Foreskin melanocyte (primary cell): ENCODE measurements at places on chromosomes 2 and 18.

DNA sequence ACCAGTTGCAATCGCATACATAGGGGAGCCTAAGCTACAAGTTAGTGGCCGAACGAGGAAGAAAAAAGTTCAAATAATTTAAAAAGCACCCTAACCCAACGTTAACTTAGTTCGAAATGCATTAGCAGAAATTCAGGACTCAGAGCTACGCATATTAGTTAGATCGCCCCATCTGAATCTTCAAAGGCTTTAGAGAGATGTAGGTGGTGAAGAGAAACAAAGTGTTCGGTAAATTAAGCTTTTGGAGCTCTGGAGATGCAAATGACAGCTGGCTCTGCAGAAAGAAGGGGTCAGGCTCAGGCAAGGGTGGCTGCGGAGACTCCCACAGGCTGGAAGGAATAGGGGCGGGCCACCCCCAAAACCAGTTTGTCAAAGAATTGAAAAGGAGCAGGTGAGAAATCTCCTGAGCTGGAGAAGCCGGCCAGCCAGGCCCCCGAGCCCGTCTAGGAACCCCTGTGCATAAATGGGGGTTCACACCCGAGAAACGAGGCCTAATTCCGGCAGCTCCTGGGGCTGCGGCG, 621 bp downstream of the TXNL1 start:
- DNase-seq = peak; percentile 8

- DNase-seq = no peak
Measured at GRCh38 chr2:117935456-117935855, 78.4 kb downstream of the CCDC93 start.

DNA sequence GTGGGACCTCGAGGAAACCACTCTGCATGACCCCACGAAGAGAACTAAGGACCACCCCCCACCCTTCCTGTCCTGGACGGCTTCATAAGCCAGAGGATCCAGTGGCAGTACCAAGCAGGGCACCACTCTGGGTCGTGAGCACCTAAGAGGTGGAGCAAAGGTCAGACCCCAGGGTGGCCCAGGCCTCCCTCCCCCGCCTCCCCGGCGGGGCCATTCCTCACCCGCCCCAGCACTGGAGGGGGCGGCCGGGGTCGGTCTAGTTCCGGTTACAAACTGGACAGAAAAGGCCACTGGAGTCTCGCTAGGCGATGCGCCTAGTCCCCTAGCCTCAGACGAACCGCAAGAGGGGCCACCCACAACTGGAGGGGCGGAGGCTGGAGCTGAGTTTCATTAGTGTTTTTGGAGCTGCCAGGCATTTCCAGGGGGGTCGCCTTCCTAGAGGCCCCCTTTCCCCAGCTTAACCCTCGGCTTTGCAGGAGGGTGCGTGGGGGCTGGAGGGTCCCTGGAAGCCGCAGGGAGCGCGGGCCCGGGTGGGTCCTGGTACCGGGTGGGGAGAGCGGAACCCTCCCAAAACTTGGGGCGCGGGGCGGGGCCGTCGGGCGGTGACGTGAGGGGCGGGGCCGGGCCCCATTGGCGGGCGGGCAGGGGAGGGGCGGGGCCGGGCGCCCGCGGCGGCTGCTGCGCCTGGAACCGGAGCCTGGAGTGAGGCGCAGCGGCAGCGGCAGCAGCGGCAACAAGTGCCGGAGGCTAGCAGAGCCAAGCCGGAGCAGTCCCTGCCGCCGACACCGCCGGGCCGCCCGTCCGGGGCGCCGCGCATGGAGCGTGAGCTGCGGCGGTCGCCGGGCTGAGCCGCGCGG, at the start of gene B3GNT2:
TSS of gene B3GNT2 (plus strand) at position 695 of the 857 bp plus-strand sequence. CDS start 26,106 bp downstream, outside the sequence.
- peak; percentile 40 for DNase-seq

GRCh38 chr18:71068338-71068737, 779.5 kb downstream of the SOCS6 start:
- no peak for DNase-seq

GRCh38 chr2:212536817-212537725, 1.5 kb downstream of the ERBB4 start:
- DNase-seq = no peak

GRCh38 chr2:5725794-5726463, 33.7 kb downstream of the SOX11 start:
- DNase-seq = no peak

- no peak for DNase-seq
Measured at GRCh38 chr2:161947836-161948235, 126.2 kb downstream of the DPP4 start.

- no peak for DNase-seq
Measured at GRCh38 chr2:84723831-84724230, 157.1 kb downstream of the TRABD2A start.

GRCh38 chr2:101823347-101823791, 125.9 kb downstream of the MAP4K4 start:
- DNase-seq = no peak

- DNase-seq = no peak
Measured at GRCh38 chr2:67277450-67277849, 119.7 kb upstream of the ETAA1 start.

DNA sequence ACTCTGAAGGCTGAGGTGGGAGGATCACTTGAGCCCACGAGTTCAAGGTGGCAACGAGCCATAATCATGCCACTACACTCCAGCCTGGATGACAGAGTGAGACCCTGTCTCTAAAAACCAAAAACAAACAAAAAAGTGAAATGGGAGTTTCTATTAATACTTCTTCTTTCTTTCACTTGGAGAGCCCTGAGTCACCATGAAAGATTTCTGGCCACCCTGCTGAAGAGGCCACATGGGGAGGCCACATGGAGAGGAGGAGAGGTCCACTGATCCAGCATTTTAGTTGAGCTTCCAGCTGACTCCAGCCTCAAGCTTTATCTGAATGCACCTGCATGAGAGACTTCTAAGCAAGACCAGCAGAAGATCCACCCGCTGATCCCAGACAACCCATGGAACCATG, 74.2 kb upstream of the LAPTM4A start:
- DNase-seq = no peak

- DNase-seq = no peak
Measured at GRCh38 chr2:185473838-185474237, 264.8 kb upstream of the FSIP2 start.

DNA sequence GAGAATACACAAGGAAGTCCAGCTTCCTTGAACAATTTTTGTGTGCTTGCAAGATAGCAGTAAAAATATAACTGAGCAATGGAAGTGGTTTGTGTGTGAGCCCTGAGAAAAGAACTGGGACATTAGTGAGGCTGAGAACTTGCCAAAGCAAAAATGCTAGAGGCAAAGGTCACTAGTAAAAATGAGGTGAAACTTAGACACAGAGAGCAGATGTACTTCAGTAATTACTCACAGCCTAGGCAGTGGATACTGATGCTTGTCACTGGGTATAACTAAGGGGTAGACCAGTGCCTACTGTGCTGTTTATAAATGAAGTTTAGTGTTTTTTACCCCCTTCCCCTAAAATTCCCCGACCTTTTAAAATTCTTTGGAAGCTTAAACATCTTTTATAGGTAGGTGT, 450.1 kb downstream of the LPIN1 start:
- DNase-seq = no peak

DNA sequence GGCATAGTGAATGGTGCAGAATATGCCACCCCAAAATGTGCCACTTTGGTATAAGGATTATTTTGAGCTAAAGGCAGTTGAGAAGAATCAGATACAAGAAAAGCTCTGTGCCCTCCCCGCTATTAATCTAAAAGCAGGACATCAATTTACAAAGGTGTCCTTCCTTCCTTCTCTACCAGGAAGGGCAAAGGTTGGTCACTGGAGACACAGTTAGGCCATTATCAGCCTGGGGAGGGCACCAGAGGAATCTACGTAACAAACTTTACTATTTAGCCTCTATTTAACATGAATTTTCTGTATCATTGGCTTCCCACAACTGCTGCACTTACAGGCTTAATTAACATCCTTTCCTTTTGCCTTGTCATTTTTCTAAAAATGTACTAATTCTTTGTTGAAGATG, 52.6 kb downstream of the MEP1B start:
- DNase-seq = no peak

- DNase-seq = no peak
Measured at GRCh38 chr2:103991591-103991990, 862.3 kb upstream of the POU3F3 start.

- DNase-seq = no peak
Measured at GRCh38 chr18:63273222-63273927, 46.2 kb downstream of the BCL2 start.

DNA sequence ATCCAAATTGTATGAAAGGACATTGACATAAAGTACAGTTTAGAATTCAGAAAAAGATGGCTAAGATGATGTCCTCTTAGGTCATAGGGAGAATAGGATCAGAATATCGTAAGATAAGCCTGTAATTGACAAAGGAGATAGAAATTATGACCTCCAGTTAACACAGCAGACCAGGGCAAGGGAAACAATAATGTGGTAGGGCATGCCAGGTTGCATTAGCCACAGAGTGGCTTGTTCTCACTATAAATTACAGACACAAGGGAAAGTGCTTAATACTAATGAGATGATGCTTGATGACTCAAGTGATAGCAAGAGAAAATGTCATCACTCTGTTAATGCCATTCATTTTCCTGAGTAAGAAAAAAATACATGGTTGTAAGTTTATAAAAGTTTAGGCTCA, 48.9 kb upstream of the LRP1B start:
- no peak for DNase-seq

DNA sequence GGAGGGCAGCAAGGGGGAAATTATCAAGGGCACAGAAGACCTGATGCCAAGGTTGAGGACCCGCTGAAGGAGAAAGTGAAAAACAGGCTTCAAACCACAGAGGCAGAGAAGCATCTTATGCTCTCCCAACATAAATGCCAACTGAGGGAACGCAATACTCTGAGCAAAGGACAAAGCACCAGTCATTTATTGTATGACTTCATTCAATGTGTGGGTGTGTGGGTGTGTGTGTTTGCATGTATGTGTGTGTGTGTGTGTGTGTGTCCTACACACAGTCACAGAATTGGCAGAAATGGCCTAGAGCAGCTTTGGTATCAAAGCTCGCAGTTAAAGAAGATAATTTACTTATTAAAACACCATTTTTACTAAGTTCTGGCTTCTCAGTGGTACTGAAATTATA, 51.4 kb downstream of the UXS1 start:
- peak; percentile 55 for DNase-seq

DNA sequence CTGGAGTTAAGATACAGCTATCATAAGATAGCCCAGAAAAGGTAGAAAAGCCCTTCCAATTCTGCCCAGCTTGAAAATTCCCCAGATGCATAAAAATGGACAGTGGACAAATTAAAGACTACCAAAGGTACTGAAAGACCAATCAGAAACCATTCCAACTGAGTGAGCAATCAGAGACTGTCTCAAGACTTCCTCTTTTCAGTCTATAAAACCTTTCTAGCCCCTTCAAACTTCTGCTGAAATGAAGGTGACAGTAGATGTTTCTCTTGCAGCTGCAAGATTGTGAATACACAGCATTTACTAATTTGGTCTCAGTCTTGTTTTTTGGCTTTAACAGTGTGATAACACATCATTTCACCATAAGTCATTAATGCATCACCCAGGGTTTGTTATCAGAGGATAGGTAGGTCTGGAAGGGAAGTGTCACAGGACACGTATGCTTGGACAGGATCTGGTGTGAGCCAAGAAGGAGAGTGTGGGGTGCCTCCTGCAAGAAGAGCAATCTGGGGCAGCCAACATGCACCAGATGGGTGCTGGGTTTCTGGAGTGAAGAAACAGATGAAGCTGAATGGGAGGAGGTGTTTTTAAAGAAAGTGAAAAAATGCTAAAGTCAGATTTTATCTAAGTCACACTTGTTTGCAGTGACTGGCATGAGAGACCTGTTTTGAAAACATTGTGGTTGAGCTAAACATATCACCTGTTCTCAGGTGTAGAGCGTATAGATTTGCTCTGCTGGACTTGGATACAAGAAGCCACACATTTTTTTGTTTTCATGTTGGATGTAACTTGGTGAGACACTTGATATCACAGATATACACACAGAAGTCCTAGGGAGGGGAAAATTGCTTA, 75.3 kb upstream of the DDX18 start:
- no peak for DNase-seq

GRCh38 chr2:215522237-215522636, 86.4 kb upstream of the FN1 start:
- peak; percentile 80 for DNase-seq

- no peak for DNase-seq
Measured at GRCh38 chr18:68499141-68499540, 215.8 kb downstream of the TMX3 start.

DNA sequence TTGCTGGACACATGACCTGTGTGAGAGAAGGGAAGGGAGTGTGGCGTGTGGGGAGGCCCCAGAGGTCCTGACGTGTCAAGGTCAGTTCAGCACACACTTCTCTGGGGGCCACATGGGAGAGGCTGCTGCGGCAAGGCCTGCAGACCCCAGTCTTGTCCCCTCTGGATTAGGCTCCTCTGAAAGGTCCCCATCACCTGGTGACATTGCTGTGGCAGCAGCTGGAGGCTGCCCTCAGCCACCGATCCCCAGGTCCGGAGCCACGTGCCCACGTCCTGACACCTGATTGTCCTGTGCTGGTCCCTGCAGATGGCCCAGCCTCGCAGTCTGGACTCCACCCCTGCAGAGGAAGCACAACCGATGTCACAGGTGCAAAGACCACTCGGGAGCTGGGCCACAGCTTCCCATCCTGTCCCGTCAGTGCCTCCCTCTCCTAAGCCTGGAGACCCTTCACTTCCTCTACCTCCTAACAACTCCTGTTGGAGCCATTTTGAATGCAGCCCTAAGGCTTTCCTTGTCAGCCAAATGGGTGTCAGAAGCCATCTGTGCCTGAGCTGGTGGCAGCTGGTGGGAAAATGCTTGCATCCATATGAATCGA, 12.7 kb downstream of the TMEM177 start:
- DNase-seq = no peak

GRCh38 chr2:152729844-152730243, 11.4 kb downstream of the ARL6IP6 start:
- no peak for DNase-seq

DNA sequence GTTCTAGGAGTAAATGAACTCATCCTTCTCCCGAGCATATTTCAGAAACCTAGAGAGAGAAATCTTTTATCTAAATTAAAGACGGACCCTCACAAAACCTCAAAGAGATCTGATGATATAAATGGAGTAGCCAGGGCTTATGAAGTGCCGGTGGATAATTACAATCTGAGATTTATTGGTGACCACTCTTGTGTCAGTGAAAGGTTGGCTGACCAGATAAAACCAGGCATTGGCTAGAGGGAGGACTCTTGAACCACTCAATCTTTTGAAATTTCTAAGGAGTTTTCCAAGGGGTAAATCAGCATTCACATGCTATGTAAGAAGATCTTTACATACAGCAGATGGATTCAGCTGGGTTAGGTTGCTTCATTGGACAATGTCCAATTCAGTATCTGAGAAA, 227.3 kb upstream of the MMADHC start:
- no peak for DNase-seq

- DNase-seq = no peak
Measured at GRCh38 chr18:6546229-6546628, 131.5 kb upstream of the L3MBTL4 start.

- DNase-seq = no peak
Measured at GRCh38 chr18:45930963-45931362, 36.2 kb downstream of the EPG5 start.

GRCh38 chr2:68429311-68429826, 37.7 kb downstream of the FBXO48 start:
- DNase-seq = no peak

DNA sequence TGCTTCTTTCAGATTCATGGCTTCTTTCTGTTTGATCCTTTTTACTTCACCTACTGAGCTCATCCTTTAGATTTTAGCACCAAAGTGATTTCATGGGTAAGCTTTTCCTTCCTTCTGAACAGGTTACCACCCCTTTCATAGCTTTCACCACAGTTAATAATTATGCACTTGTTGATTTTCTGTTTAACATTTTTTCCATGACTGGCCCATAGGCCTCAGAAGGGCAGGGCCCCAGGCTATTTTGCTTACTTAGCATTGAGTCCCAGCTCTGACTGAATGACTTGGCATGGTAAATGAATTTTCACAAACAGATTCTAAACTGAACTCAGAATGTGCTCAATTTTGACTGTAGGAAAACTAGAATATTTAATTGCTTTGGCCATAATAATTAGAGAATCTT, 177.0 kb downstream of the GCA start:
- DNase-seq = no peak
